GM23248 (cell line): ENCODE measurements at places on chromosomes 7 and 10.

GRCh38 chr10:129657297-129658017 is 190.4 kb downstream of the MGMT start:
- H3K36me3 ChIP-seq = no peaks in the 10 kb centered on the region
- no peak for DNase-seq
- H3K4me1 ChIP-seq = 0 out of 2 replicates have a peak, but pooled peaks cover 3% of the 10 kb centered on the region
- H3K4me3 ChIP-seq = no peak overlapping the region

- no peaks in the 10 kb centered on the region for H3K36me3 ChIP-seq
- H3K4me3 ChIP-seq = no peak overlapping the region
- H3K27me3 ChIP-seq = no peaks in the 10 kb centered on the region
- peaks cover 2% of the 10 kb centered on the region for H3K4me1 ChIP-seq
- DNase-seq = peak; percentile 10
- H3K27ac ChIP-seq = no peak overlapping the region
These were observed 22.7 kb downstream of the VIM start for GRCh38 chr10:17250736-17251135.

GRCh38 chr10:36679554-36679953 is 445.8 kb upstream of the ANKRD30A start:
- DNase-seq = no peak
- peaks cover 38% of the 10 kb centered on the region for H3K4me1 ChIP-seq
- no peak overlapping the region for H3K27ac ChIP-seq
- H3K27me3 ChIP-seq = no peaks in the 10 kb centered on the region
- no peak overlapping the region for H3K4me3 ChIP-seq
- no peaks in the 10 kb centered on the region for H3K36me3 ChIP-seq

DNA sequence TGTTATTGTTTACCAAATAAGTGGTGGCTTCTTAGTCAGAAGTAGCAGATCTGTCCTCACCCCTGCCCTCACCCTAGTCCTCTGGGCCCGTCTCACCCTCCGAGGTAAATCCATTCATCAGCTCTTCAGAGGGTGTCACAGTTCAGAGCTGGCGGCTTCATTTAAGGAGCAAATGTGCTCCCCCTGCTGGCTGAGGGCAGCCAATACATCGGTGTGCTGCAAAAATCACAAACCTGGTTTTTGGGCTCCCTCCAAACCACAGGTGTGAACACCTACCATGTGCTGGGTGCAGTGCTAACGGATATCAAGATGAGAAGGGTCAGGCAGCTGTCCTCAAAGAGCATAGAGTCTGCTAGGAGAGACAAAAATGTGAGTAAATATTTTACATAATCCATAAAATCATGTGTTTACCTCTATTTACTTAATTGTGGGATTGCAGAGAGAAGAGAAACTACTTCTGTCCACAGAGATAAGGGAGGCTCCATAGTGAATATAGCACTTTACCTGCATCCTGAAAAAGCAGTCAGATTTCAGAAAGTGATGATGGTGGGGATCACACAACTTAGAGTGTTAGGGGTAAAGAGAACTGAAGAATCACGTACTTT is 15.5 kb upstream of the CRTAC1 start:
- peaks cover 34% of the 10 kb centered on the region for H3K27me3 ChIP-seq
- H3K4me1 ChIP-seq = no peaks in the 10 kb centered on the region
- H3K4me3 ChIP-seq = no peak overlapping the region

- H3K36me3 ChIP-seq = no peaks in the 10 kb centered on the region
- H3K27ac ChIP-seq = no peak overlapping the region
- H3K27me3 ChIP-seq = no peaks in the 10 kb centered on the region
- no peak for DNase-seq
These were observed 362.3 kb downstream of the GATA3 start for GRCh38 chr10:8416760-8417159.

DNA sequence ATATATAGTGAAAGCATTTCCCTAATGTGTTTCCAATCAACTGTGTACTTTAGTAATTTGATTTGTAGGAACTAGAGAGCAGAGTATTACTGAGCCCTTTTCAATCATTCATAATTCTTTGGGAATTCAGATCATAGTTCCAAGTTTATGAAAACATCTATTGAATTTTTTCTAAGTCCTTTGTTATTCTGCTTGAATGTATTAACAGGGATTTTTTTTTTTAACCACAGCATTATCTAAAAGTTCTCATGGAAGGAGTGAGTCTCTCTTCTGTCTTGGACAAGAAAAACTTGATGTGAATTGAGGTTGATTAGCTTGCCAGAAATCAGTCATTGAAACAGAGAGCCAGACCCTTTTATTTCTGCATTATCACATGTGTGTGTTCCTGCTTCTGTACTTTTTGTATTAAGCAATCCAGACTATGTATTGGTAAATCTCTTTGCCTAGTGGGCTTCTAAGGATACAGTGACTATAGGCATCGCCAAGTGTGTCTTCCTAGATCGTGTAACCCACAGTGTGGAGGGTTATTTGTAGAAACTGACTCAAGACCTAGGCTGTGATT is 59.9 kb downstream of the BMPER start:
- H3K27ac ChIP-seq = no peak overlapping the region
- peak overlapping the region; percentile 16; the same call in 1 of the 2 replicates for H3K4me3 ChIP-seq
- H3K4me1 ChIP-seq = peaks cover 31% of the 10 kb centered on the region
- peak; percentile 32 for DNase-seq
- peaks cover 30% of the 10 kb centered on the region; the same call in 1 of the 2 replicates for H3K36me3 ChIP-seq

- H3K27ac ChIP-seq = no peak overlapping the region
- no peak overlapping the region for H3K4me3 ChIP-seq
- no peaks in the 10 kb centered on the region for H3K27me3 ChIP-seq
- DNase-seq = peak; percentile 44
These were observed 1269.8 kb downstream of the XPNPEP1 start for GRCh38 chr10:108653531-108653930.

DNA sequence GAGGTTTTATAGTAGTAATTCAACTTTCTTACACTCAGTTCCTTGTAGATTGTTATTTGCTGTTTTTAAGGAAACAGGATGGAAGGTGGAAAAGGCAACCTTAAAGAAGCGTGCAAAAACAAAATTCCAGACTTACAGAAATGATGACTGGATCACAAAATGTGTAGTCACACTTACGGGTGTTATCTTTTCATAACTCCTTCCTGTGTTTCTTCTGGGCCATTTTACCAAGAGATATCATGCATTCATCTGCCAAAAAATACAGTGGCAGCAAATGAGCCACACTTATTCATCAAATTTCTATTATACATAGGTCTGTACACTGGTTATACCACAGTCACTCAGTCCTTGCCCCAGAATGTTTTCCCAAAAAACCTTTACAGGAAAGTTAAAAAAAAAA is 94.3 kb upstream of the IL6 start:
- H3K4me3 ChIP-seq = no peak overlapping the region
- H3K27ac ChIP-seq = no peak overlapping the region
- H3K36me3 ChIP-seq = no peaks in the 10 kb centered on the region
- DNase-seq = no peak
- no peaks in the 10 kb centered on the region for H3K27me3 ChIP-seq

DNA sequence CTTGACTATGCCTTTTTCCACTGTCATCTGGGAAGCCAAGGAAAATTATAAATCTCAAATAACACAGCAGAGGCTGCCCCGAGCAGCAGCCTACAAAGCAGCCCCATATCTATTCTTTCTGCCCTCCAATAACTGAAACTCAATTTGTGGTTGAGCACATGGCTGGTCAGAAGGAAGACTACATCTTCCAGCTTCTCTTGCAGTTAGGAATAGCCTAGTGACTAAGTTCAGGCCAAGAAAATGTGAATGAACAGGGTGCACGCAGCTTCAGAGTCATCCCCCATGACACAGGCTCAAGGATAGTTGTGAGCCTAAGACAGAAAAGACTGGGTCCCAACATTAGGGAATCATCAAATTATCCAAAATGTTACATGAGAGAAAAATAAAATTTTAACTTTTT is 42.3 kb downstream of the CHCHD3 start:
- H3K4me1 ChIP-seq = no peaks in the 10 kb centered on the region
- no peaks in the 10 kb centered on the region for H3K36me3 ChIP-seq
- no peak overlapping the region for H3K4me3 ChIP-seq
- H3K27me3 ChIP-seq = no peaks in the 10 kb centered on the region

DNA sequence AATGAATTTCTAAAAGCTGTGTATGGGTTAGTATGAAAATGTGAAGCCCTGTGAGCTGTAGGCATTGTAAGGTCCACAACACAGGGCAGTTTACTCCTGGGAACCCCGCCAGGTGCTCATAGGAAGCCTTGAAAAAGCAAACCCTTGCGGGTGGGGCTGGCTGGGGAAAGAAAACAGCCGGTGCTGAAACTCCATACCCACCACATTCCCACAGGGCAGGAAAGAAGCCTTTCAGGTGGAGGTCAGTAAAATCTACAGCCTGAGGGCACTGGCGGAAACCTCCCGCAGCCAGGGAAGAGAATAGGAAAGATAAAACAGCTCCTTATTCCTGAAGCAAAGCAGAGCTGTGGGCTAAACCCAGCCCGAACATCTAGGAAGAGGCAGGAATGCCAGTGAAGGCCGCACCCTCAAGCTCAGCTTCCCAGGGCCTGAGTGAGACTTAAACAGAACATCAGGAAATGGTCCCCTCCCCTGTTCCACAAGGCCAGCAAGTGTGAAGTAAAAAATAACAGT is 34.7 kb downstream of the PODXL start:
- H3K27ac ChIP-seq = no peak overlapping the region
- DNase-seq = peak; percentile 48
- H3K36me3 ChIP-seq = no peaks in the 10 kb centered on the region
